Bone marrow (tissue), 2 donors: ENCODE measurements at places on chromosomes 6 and 20.

GRCh38 chr20:19427480-19427879 lies 215.0 kb downstream of the SLC24A3 start:
- no peak for DNase-seq

DNA sequence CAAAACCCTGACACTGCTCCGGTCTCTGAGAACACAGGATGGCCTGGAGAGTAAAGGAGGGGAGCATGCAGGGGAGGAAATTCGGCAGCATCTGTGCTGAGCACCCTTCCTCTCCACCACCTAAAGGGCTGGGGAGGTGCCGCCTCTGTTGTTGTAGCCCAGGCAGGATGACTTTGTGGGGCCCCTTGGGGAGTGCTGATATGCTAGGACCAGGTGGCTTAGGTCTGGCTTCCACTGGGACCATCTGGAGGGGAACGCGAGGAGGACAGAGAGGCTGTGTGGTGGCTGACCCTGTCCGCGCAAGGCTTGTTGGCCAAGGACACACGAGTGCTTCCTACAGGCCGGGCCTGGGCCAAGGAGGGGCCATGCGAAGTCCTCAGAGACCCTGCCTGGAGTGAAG lies 9.9 kb upstream of the RPS6KA2 start:
- DNase-seq, result no peak

- no peak for DNase-seq
Observed at GRCh38 chr6:116881236-116881635, 4.2 kb downstream of the RFX6 start.

DNA sequence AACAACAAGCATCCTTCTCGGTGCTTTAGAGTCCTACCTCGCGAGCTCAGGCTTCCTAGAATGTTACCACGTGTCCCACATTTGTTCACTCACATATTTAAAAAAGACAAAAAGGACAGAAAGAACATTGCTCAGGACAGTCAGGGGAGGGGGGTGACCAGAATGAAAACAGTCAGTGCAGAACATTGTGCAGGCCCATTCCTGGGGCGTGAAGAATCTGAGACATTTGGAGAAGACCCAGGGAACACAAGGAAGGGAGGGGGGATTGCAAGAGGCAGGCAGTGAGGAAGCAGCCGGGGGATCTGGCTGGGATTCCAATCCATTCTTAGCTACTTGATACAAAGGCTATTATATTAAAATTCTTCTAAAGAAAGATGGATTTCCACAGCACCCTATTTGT lies 270.4 kb upstream of the CITED2 start:
- DNase-seq, result no peak

DNA sequence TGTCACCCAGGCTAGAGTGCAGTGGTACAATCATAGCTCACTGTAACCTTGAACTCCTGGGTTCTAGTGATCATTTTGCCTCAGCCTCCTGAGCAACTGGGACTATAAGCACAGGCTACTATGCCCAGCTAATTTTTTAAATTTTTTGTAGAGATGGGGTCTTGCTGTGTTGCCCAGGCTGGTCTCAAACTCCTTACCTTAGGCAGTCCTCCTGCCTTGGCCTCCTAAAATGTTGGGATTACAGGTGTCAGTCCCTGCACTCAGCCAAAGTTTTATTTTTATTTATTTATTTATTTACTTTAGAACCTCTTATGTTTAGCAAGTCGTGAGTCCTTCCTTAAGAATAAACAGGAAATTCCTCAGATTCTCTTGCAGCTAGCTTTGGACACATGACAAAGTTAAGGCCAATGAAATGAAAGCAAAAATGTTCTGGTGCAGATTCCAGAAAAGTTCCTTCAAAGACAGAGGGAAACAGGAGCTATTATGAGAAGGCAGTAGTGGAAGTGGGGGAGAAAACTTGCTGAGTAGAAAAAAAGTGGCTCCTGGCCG lies 19.1 kb downstream of the PIM1 start:
- no peak for DNase-seq

DNA sequence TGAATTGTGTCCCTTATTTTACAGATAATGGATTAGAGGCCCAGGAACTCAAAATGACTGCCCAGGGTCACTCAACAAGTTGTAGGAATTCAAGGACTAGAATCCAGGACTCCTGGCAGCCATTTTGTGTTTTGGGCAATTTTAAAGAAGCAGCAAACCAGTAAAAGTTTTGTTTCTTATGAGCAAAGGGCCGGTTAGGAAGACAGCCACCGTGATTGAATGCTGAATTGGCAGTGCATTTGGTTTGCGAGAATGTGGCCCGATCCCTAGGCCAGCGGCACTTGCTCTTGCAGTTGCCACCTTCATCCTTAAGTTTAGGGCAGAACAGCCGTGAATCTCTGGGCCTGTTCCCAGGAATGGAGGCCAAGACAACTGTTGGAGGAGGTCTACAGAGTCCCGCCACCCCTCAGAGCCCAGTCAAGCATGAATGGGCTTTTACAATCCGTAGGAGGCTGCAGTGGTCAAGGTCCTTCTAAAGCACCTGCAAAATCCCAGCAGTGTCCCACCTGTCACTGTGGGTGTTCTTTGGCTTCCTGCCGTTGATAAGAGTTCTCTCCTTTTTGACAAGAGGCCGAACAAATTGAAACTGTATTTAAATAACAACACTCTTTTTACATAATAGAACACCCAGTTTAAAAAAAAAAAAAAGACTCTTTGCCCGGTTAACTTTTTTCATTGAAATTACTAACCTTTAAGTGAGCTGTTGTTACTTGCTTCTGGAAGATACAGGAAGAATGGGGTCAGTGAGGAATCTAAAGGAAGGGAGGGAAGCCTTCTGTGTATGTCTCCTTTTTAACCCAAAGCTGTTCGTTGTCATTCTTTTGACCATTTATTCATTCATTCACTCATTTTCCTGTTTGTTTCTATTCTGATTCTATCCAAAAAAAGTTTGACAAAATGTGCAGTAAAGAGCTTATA lies 68.7 kb downstream of the PHACTR2 start:
- DNase-seq, result no peak

DNA sequence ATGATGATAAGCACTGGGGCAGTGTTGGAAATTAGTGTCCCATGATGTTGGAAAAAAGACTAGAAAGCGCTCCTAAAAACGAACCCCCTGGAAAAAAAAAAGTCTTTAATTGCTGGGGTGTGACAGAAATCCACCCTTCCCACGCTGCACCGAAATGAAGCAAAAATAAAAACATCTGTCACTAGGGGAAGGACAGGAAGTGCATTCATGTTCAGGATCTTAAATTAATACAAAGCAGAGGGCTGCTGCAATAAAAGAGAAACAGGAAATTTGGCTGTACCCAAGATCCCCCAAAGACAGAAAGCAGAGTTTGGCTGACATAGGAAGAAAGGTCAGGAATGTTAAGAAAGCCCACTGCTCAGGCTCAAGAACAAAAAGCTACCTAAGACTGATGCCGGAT lies 333.9 kb downstream of the TBC1D32 start:
- no peak for DNase-seq
